ENCODE measurements at places on chromosomes 12 and 14.
A peak's percentile ranks its signal among the peaks of the same experiment; 100 is the strongest.

DNA sequence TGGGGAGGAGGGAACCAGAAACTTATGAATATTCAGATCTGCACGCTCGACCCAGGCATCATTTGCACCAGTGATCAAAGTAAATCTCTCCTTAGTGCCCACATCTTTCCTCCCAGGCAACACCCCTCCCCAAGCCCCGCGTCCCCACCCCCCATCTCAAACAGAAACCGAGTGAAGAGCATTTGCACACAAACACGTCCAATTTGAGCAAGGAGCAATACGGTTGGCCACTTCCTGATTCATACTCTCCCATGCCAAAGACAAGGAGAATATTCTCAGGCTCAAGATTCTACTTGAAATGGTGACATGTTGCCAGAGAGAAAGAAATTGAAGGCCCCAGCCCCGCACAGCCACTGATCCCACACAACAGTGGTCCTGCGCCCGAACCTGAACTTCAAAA lies 7.1 kb downstream of the FOXN3 start:
- no peak for DNase-seq

- no peak for DNase-seq
Observed at GRCh38 chr14:92902726-92903125, 20.2 kb upstream of the CHGA start.

DNA sequence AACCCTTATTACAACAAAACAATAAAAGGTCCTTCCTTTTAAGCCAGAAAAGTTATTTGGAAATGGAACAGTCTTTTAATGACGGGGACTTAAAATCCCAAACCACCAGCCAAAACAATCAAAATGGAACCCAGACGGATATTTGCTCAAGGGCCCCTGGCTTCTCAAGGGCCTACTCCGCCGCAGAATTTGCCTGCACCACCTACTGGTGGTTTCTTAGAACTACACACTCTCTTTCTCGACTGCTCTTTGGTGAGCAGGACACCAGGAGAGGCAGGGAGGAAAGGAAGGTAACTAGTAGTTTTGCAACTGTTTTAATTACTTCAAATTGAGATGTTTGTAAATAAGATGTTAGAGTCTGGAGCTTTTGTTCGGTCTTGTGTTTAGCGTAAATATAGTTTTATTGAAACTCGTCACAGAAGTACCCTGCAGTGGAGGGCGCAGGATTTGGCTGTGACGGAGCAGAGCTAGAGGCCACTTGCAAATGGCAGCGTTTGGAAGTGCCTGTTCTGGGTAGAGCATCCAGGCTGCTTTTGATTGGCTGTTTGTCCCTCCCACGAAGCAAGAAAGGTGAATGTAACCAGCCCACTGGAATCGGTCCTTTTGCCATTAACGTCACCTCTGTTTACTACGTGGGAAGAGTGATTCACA lies 238.5 kb downstream of the CACNA1C start:
- DNase-seq, result peak; percentile 17

DNA sequence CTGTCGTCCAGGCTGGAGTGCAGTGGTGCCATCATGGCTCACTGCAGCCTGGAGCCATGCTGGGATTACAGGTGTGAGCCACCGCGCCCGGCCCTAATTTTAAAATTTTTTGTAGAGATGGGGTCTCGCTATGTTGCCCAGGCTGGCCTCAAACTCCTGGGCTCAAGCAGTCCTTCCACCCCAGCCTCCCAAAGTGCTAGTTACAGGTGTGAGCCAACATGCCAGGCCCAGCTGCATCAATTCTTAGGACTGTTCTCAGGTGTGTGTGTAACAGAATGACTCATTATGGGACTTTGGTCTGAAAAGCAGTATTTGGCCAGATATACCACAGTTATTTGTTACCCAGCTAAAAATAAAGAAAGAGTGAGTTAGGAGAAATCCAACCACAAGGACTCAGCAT lies 17.4 kb downstream of the LETMD1 start:
- DNase-seq, result no peak

DNA sequence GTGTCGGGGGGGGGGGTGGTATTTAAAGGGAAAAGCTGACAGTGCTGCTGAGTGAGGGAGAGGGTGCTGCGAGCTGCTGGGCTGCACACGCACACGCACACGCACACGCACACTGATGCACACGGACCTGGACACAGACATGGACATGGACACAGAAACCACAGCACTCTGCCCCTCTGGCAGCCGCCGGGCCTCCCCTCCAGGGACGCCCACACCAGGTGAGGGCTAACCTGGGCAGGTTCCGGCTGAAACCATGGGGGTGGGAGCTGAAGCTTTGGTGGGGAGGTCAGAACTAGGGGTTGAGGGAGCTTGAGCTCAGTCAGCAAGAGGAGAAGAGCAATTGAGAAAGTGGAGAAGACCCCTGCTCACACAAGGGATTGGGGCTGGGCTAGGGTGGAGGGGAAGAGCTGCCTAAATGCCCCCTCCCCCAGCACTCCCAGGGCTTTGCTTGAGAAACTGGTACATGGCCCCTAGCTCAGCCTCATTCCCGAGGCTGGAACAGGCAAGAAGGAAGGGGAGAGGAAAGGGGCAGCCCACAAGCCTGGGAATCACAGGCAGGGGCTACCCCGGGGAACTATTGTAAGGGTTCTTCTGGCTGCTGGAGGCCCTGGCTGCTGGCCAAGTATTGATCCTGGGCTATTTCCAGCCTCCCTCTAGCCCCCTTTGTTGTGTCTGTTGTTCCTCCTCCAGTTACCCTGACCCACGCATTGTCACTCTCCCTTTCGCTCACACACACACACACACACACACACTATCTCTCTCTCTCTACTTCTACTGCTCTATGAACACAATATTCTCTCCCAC lies at the start of gene REM2:
Gene REM2 (plus strand): TSS at position 50 of the 804 bp plus-strand sequence. CDS start 66 bp downstream, at position 116.
- no peak for DNase-seq

DNA sequence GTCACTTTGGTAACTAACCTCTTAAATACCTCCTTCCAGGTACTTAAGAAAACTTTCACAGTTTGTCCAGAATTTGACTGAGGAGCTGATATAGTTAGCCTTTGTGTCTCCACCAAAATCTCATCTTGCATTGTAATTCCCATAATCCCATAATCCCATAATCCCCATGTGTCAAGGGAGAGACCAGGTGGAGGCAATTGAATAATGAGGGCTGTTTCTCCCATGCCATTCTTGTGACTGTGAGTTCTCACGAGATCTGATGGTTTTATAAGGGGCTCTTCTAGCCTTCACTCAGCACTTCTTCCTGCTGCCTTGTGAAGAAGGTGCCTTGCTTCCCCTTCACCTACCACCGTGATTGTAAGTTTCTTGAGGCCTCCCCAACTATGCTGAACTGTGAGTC lies 7.8 kb upstream of the NOVA1 start:
- DNase-seq, result no peak

- DNase-seq, result no peak
Observed at GRCh38 chr12:25811656-25812126, 146.8 kb upstream of the RASSF8 start.

- DNase-seq, result no peak
Observed at GRCh38 chr14:74596741-74597450, 15.1 kb downstream of the LTBP2 start.

DNA sequence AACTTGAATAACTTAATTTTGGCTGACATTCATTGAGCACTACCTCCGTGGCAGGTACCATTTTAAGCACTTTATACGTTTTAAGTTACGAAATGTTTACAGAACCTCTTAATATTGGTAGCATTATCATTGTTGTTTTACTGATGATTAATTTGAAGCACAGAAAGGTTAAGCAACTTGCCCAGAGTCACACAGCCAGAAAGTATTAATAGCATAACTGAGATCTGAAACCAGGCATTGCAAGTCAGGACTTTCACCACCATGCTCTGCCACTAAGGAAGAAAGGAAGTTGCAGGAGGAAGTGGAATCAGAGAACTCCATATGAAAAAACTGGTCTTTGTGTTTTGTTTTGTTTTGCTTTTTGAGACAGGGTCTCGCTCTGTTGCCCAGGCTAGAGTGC lies 28.2 kb upstream of the BCAT1 start:
- no peak for DNase-seq

GRCh38 chr12:132326646-132327045 lies 2.7 kb downstream of the GALNT9 start:
- no peak for DNase-seq

DNA sequence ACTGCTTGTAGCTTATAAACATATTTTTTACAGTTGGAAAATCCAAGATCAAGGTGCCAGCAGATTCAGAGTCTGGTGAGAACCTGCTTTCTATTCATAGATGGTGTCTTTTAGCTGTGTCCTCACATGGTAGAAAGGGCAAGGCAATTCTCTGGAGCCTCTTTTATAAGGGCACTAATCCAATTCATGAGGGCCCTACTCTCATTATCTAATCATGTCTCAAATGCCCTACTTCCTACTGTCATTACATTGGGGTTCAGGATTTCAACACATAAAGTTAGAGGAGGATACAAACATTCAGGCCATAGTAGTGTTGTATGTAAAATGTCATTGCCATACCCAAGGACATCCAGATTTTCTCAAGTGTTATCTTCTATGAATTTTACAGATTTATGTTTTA lies 496.4 kb downstream of the TMTC2 start:
- no peak for DNase-seq

GRCh38 chr14:84298663-84299195 lies 1231.2 kb upstream of the FLRT2 start:
- DNase-seq, result no peak

- no peak for DNase-seq
Observed at GRCh38 chr14:51581017-51581881, 70.5 kb upstream of the FRMD6 start.

DNA sequence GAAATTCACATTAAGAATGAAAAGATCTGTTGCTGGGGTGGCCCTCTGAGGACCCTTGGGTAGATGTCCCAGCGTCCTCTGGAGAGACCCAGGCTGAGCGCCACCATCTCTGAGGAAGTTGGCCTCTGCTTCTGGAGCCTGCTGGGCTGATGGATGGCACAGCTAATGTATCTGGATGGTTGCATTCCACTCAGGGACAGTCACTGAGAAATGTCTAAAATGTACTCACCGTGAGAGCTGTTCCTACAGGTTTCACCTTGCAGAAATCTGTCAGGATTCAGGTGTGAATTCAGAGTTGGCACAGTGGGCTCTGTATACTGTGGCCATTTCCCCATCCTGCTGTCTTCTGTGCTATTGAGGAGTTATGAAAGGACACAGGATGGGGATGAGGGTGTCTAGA lies 247.2 kb downstream of the AACS start:
- no peak for DNase-seq

DNA sequence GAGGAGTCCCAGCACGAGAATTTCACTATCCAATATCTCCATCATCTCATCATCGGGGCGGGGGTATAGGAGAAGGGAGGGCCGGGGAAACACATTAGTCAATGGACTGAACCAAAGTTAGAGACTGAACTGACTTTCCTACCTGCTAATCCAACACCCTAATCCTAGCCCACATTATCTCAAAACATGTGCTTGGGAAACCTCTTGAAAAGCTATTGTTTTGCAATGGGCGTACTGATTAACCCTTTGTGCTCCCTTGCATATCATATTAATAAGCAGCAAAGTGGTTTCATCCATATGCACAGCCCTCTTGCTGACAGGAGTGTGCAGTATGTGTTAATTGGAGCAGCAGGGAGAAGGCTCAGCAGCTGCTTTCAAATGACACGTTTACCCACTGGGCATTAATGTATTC lies 125.7 kb upstream of the GRIP1 start:
- DNase-seq, result no peak

- DNase-seq, result no peak
Observed at GRCh38 chr12:131418121-131418520, 292.8 kb upstream of the SFSWAP start.

DNA sequence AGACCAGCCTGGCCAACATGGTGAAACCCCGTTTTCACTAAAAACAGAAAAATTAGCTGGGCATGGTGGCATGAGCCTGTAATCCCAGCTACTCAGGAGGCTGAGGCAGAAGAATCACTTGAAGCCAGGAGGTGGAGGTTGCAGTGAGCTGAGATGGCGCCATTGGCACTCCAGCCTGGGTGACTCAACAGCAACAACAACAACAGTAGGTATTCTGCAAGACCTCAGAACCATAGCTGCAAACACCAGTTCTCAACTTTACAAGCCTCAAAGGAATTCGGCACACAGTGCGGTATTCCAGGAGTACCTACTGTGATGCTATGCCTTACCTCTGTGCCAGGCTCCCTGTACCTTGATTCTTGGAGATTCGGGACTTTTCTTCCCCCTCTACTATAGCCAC lies 15.8 kb downstream of the FOXN3 start:
- no peak for DNase-seq

GRCh38 chr14:89027097-89027740 lies 202.8 kb downstream of the TTC8 start:
- DNase-seq, result peak; percentile 77

- DNase-seq, result no peak
Observed at GRCh38 chr12:121212875-121213274, 2.9 kb downstream of the P2RX4 start.

GRCh38 chr14:44798386-44799242 lies 163.1 kb downstream of the KLHL28 start:
- DNase-seq, result no peak

DNA sequence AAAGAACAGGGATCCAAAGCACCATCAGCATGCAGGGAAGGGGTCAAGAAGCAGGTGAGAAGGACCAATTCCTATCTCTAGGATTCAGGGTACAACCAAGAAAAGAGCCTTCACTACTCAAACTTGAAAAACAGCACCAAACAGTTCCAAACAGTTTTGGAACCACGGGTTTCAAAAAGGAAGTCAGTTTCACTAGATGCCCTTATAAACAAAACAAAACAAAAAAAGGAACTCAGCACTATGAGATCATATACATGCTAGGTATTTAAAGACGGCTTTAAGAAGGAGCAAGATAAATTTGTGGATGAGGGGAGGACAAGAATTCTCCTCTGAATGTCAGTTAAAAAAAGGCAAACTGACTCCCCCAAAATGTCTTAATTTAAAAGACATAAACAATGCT lies 6.0 kb downstream of the INSM2 start:
- DNase-seq, result no peak

GRCh38 chr12:45112306-45112705 lies 61.4 kb upstream of the DBX2 start:
- DNase-seq, result no peak
